ENCODE measurements at places on chromosomes 7 and 10. TPM values are rescaled to one million over a fixed set of nuclear protein-coding genes. Genes with fewer than 3 reads are reported as not detected.

GHRHR gene
- not detected for total RNA-seq

EIF3A gene
- total RNA-seq, result 137 TPM

GPC2 gene
- total RNA-seq, result 7.6 TPM

SPDYE9 gene
- total RNA-seq, result not detected

DKK1 gene
- 7.4 TPM for total RNA-seq

MBL2 gene
- not detected for total RNA-seq

GRM3 gene
- total RNA-seq, result not detected

TAF3 gene
- total RNA-seq, result 8.4 TPM

DNA sequence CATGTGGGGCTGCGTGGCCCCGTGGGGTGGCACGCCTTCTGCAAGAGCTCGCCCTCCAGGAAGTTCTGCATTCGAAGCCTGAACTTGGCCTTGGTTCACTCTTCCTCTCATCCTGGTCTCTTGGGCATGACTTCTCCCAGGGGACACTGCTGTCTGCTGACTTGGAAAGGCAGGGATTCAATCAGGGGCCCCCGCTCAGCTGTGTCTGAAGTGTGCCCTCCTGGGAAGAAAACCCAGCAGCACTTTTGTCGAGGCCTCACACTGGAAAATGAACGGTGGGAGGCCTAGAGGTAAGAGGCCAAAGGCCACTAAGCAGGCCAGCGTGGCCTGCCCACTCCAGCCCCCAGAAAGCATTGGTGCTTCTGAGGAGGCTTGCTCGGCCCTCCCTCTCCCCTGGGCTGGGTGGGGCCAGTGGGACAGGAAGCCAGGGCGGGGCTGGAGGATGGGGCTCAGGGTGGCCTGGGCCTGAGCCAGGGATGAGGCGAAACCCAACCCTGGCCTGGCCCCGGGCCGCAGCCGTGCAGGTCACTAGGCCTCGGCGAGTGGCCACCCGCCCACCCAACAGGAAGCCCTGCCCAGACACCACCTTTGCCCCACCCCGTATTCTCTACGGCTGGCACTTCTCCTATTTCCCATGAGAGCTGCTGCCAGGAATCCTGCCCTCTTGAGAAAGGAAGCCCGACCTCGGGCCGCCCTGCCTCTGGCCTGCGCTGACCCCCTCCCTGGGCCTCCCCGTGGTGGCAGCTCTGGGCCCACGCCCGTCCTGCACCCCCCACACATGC is 81.1 kb downstream of the ZMIZ1 start:
- DNase-seq, result no peak

DNA sequence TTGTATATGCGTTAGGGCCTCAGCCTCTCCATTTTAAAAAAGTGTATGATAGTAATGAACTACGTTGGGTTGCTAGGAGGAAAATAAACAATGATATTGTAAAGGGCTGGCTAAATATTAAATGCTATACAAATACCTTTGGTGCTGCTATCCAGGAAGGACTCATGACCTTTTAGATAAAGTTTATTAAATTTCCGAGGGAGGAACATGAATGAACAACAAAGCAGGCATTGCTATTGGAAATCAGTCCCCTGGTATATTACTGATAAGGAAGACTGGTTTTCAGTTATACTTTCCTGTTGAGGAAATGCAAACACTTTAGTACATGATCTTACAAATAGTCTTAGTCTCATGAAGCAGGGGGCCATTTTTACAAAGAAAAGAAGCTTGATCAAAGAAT is 17.2 kb upstream of the AGR2 start:
- DNase-seq, result no peak

GRCh38 chr10:86368987-86369386 is 2.4 kb upstream of the GRID1 start:
- no peak for DNase-seq

GRCh38 chr7:86437951-86438450 is 205.7 kb upstream of the GRM3 start:
- no peak for DNase-seq

GRCh38 chr10:77028042-77028441 is 609.6 kb downstream of the KCNMA1 start:
- DNase-seq, result no peak

GRCh38 chr7:96016735-96017134 is 244.4 kb downstream of the DYNC1I1 start:
- no peak for DNase-seq

DNA sequence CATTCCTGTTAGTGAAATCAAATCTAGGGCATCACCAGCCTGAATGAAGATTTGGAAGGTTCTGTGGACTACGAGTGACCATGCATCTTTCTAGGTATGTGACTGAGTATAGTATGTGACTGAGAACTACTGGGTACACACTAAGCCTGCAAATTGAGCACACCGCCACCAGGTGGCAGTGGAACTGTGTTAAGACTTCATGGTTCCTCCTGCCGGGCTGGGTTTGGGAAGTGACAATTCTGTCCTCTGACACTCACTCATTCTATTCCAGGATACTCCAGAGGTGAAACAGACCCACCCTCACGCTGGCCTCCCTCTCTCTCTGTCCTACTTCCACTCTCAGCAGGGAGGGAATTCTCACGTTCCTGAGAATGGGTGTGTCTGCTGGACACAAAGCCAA is 84.0 kb upstream of the TMEM248 start:
- no peak for DNase-seq

DNA sequence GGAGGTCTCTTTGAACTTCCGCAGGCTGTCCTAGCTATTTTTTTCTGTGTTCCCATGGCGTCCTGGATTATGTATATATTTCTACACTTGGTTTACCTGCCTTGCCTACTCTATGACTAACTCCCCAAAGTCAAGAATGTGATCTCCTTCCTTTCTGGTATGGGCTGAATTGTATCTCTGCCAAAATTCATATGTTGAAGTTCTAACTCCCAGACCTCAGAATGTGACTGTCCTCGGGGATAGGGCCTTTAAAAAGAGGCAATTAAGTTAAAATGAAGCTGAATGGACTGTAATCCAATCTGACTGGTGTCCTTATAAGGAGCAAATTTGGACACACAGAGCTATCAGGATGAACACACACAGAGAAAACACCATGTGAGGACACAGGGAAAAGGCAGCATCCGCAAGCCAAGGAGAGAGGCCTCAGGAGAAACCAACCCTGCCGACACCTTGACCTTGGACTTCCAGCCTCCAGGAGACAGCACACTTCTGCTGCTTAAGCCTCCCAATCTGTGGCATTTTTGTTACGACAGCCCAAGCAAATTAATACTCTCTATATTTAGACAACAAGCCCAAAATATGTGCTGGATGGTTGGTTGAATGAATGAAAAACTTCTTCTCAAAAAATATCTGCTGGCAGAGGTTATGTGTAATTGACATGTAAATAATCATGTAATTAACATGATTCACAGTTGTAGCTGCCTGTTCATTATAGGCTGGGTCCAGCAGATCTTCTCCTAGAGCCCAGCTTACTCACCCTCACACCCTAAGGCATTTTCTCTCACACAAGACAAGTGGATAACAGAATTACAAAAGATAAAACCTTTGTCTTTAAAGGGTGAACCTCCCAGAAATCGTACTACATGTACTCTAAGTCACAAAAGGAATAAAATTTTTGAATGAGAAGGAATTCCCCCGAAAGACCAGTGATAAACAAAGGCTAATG is 123.7 kb downstream of the CUBN start:
- no peak for DNase-seq

- DNase-seq, result peak; percentile 64
These were observed 590.8 kb downstream of the AUTS2 start for GRCh38 chr7:70188901-70189650.

GRCh38 chr7:353746-354325 is 63.9 kb downstream of the FOXL3 start:
- peak; percentile 62 for DNase-seq

DNA sequence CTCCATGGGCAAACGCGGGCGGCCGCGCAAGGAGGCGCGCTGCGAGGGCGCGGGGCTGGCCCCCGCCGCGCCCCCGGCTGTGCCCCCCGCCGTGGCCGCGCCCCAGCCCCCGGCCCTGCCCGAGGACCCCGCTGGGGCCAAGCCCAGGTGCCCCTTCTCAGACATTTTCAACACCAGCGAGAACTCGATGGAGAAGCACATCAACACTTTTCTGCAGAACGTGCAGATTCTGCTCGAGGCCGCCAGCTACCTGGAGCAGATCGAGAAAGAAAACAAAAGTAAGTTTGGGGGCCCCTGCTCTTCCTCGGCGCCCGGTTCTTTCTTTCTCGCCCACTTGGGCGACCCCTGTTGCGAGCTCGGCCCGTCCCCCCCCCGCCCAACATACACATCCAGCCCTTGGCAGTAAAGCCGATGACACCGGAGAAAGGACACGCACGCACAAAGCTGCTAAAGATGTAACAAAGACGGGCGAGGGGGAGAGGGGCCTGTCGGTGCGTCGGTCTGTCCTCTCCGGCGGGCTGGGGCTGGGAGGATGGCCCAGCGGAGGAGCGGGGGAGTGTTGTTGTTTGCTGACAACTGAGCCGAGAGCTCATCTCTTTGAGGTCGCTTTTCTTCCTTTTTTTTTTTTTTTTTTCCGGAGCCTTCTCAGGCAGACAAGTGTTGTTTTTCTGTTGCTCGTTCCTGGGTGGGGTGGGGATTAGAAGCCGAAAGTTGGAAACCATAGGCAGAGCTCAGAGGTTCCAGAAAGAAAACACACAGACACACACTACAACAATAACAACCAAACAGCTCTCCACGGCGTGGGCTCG is 604 bp downstream of the MXI1 start:
- DNase-seq, result no peak

DNA sequence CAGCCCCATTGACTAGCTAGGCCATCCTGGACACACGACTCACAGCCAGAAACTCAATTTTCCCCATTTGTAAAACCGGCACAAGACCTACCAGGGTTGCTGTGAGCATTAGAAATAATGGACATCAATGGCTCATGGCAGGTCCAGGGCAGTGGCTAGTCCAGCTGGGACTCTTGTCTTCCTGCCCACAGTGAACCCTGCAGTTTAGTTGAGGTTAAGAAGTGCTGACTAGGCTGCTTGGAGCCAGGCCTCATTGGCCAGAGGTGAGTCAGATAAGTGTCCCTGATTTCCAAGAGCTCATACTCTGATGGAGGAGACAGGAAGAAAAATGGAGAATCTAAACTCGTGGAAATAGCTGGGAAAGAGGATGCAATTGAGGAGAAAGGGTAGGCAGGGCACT is 123.4 kb upstream of the ZNF92 start:
- DNase-seq, result no peak

DNA sequence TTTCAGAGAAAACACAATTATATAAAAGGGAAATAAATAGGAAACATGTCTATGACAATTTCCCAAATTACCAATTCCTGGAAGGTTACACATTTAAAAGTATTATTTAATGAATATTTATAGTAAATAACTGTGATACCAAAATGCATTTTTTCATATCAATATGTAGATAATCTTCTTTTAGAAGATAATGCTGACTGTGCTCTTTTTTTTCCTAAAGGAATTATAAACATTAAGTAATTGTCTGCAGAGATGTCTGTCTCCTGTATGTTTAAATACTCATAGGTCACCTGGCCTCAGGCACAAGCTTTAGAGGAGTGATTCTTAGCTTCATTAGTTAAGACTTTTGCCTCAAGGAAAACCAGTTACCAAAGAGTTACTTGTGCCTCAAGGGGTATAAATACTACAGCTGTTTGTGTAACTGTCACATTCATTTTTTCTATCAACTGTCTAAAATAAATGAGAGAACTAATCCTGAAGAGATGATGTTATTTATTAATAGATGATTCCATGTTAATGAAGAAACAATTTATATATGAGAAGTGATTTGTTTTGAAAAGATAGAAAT is 77.1 kb downstream of the DNAJC1 start:
- peak; percentile 20 for DNase-seq

DNA sequence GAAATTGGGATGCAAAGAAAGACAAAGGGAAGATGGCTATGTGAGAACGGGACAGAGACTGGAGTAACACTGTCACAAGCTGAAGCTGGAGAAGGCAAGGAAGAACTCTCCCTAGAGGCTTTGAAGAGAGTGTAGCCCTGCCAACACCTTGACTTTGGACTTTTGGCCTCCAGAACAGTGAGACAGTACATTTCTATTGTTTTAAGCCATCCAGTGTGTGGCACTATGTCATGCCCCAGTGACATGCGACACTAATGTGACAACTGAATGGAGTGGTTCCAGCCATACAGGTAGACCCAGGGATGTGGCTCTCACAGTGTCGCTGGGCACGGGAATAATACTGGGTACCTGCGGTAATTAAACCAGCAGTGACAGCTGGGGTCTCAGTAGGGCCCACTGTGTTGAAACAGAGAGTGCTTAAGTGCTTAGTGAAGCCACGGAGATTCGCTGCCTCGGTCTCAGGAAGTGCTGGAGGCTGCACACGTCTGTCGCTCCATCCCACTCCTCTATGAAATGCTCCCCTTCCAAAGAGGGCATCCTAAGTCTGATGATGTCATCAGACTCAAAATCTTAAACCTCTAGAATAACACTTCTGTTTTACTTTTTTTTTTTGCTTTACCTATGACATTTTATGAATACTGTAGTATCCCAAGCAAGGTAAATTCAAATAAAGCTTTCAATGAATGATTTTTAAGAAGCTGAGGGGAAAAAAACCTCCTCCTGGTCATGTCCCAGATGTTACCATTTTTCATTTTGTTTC is 154.6 kb upstream of the RHEB start:
- DNase-seq, result no peak

DNA sequence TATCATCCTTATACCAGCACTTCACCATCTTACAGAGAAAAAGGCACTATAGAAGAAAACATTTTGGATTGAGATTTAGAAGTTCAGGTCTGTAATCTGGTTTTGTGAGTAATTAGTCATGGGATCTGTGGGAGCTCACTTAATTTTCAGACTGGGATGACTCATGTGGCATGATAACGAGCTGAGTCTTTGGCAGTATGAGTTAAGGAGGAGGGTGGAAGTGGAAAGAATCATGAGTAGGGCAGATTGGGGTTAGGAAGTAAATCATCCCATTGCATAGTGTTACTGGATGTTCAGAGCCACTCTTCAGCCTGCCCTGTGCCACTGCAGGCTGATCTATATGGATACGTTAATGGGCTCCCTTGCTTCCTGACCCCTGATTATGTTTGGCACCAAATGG is 64.9 kb downstream of the ZNF92 start:
- peak; percentile 96 for DNase-seq

- no peak for DNase-seq
These were observed 110.1 kb downstream of the CYTH3 start for GRCh38 chr7:6162331-6162620.

GRCh38 chr7:5282543-5283316 is at the start of gene SLC29A4:
Gene SLC29A4, plus strand, starts transcription at chr7:5282943. Its CDS starts 4,874 bp downstream, at chr7:5287817.
- no peak for DNase-seq

Measured in astrocyte (in vitro differentiated cells and primary cell).